ENCODE measurements at places on chromosomes 7 and 10.

- DNase-seq: no peak
- peak overlapping the region; percentile 74 for H3K4me3 ChIP-seq
- H3K27me3 ChIP-seq: peaks cover 5% of the 10 kb centered on the region
- peaks cover 15% of the 10 kb centered on the region for H3K4me1 ChIP-seq
Measured at GRCh38 chr10:59708816-59709394, 745 bp downstream of the SLC16A9 start.

- H3K4me1 ChIP-seq: peaks cover 10% of the 10 kb centered on the region
- peaks cover 6% of the 10 kb centered on the region for H3K27me3 ChIP-seq
- no peak for DNase-seq
- no peaks in the 10 kb centered on the region for H3K36me3 ChIP-seq
- H3K27ac ChIP-seq: no peak overlapping the region
Measured at GRCh38 chr7:72445075-72445474, 32.9 kb upstream of the CALN1 start.

- peaks cover 17% of the 10 kb centered on the region for H3K4me1 ChIP-seq
- H3K4me3 ChIP-seq: no peak overlapping the region
- peak overlapping the region; percentile 77 for H3K27ac ChIP-seq
- H3K36me3 ChIP-seq: no peaks in the 10 kb centered on the region
Measured at GRCh38 chr10:34967335-34967880, 122.7 kb downstream of the CUL2 start.

DNA sequence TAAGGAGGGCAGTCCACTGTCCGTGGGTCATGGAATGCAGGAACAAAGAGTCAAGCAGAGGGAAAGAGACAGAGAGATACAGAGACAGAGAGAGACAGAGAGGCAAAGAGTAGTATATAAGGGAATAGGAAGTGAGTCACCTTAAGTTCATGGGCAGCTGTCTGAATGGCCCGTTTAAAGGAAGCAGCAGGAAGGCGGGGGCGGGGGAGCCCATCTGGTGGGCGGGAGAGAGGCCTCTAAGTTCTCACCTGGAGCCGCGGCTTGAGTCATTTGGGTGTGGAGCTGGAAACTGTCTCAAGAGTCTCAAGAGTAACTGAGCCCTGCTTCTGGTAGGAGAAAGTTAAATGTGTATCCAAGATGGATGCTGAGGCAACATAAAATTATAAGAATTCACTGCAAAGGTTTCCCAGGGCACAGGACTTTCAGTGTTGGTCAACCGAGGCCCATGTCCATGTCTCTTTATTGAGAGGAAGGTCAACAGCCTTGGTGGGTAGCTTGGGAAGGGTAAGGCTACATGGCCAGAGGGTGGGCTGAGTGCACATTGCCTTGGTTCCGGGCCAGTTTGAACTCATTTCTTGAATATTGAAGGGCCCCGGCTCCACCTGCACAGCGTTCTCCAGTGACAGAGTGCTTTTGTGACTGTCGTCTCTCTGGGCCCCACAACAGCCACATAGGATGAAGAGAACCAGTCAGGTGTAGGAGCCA lies 85.5 kb upstream of the CACUL1 start:
- H3K4me3 ChIP-seq: no peak overlapping the region
- peaks cover 3% of the 10 kb centered on the region for H3K36me3 ChIP-seq
- DNase-seq: no peak
- no peaks in the 10 kb centered on the region for H3K27me3 ChIP-seq
- H3K27ac ChIP-seq: no peak overlapping the region

GRCh38 chr7:74306730-74307469 lies 17.7 kb downstream of the CLIP2 start:
- peak overlapping the region; percentile 82 for H3K27ac ChIP-seq
- H3K27me3 ChIP-seq: no peaks in the 10 kb centered on the region

- DNase-seq: no peak
- H3K27me3 ChIP-seq: no peaks in the 10 kb centered on the region
Measured at GRCh38 chr10:51894771-51895578, 195.6 kb upstream of the CSTF2T start.

GRCh38 chr10:110003524-110003885 lies 4.3 kb upstream of the ADD3 start:
- H3K4me1 ChIP-seq: peaks cover 22% of the 10 kb centered on the region
- H3K4me3 ChIP-seq: no peak overlapping the region
- no peaks in the 10 kb centered on the region for H3K36me3 ChIP-seq
- no peak for DNase-seq
- H3K27ac ChIP-seq: peak overlapping the region; percentile 42
- no peaks in the 10 kb centered on the region for H3K27me3 ChIP-seq

DNA sequence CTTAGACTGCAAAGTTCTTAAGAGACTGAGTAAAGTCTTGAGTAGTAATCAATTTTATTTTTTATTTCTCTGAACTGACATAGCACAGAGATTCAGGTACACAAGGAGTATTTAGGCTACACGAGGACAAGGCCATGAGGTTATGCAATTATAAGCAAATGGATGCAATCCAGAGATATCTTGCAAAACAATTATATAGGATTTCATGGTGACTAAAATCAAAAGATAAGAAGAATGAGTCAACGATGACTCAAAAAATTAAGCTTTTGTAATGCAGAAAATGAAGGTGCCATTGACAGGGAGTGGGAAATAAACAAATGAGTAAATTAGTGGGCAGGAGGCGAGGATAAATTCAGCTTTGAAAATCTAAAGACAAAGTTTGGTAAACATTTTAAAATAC lies 66.7 kb upstream of the MYO3A start:
- no peaks in the 10 kb centered on the region for H3K27me3 ChIP-seq
- H3K36me3 ChIP-seq: no peaks in the 10 kb centered on the region
- DNase-seq: no peak
- no peak overlapping the region for H3K27ac ChIP-seq
- H3K4me3 ChIP-seq: no peak overlapping the region

- no peak for DNase-seq
- no peaks in the 10 kb centered on the region for H3K27me3 ChIP-seq
- H3K36me3 ChIP-seq: peaks cover 8% of the 10 kb centered on the region
- peaks cover 17% of the 10 kb centered on the region for H3K4me1 ChIP-seq
- H3K27ac ChIP-seq: no peak overlapping the region
Measured at GRCh38 chr10:102457591-102458150, 6.3 kb upstream of the C10orf95 start.
